Globus pallidus (tissue), 1 donor: ENCODE measurements at places on chromosomes 7 and 10.

DNA sequence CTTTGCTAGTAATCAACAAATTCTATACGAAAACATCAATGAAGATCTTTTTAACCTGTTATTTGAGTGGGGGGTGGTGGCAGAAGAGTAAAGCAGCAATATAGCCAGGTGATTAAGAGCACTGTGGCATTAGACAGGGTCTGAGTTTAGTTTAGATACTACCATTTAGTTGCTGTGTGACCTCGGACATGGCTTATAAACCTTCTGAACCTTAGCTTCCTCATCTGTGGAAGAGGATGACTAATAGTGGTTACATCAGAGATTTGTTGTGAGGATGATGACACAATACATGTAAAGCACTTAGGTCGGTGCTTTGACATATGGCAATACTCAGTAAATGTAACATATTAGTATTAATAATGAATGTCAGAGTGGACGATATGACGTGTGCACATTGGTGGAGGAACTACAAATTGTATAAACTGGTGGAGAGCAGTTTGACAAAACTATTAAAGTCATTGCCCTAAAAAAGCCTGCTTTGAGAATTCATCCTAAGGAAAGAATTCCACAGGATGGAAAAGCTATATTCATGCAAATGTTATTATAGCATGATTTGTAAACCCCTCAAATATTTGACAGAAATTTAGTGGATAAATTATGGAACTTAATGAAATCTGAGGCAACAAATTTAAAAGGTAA lies 24.3 kb downstream of the SPAG6 start:
- no peak for DNase-seq

DNA sequence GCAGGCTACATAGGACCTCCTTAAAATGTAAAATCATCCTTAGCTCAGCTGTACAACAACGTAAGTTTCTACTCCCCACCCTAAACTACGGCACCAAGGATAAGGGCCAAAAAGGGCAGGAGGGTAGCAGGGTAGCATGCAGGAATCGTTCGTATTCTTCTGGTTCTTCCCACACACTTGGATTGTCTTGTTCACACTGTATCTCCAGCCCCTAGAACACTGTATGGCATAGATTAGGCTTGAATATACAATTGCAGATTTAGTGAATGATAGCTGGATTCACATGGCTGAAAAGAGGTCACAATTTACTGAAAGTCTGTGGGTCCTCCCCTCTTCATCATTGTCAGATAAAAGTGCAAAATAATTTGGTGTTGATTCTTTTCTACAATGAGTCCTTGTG lies 28.2 kb upstream of the PRKAR2B start:
- no peak for DNase-seq

- DNase-seq: peak; percentile 46
Measured at GRCh38 chr7:108408296-108408991, 47.8 kb downstream of the NRCAM start.

DNA sequence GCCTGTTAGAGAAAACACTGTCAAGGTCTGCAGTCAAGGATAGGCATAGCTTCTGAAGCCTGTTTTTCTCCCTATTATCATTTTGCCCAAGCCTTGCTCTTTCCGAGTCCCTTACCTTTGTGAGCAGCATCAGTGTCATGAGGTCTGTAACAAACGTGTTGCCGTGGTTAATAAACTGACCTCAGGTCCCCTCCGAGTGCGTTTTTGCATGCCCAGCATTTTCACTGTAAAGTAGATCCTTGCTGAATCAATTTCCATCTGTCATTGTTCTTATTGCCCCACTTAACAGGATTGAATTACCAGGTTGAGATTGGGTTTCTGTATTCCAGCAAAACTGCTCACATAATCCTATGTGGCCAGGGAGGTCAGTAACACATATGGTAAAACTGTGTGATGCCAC lies 110.3 kb downstream of the ZNF248 start:
- no peak for DNase-seq

- DNase-seq: no peak
Measured at GRCh38 chr10:101227429-101228152, 1.7 kb downstream of the LBX1 start.

GRCh38 chr7:158663428-158663741 lies 41.2 kb downstream of the NCAPG2 start:
- DNase-seq: no peak

DNA sequence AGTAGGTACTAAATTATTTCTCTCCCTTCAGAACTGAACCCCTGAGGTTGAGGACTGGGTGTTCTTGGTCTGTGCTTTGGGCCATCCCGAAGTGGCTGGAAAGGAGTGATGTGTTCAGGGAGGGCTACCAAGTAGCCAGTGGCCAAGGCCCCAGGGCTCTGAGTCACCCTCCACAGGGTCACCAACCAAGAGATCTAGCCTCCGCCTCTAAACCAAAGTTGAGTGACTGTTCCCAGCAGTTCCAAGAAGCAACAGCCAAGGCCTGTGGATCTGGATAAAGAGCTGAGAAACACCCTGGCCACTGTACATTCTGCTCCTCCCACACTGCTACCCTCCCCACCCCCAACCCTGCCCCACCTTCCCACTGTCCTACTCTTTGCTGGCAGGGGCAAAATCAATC lies 35.5 kb upstream of the KCNMA1 start:
- DNase-seq: no peak

GRCh38 chr7:381211-382042 lies 91.5 kb downstream of the FOXL3 start:
- no peak for DNase-seq

- no peak for DNase-seq
Measured at GRCh38 chr7:4747746-4748145, 27.7 kb upstream of the AP5Z1 start.

DNA sequence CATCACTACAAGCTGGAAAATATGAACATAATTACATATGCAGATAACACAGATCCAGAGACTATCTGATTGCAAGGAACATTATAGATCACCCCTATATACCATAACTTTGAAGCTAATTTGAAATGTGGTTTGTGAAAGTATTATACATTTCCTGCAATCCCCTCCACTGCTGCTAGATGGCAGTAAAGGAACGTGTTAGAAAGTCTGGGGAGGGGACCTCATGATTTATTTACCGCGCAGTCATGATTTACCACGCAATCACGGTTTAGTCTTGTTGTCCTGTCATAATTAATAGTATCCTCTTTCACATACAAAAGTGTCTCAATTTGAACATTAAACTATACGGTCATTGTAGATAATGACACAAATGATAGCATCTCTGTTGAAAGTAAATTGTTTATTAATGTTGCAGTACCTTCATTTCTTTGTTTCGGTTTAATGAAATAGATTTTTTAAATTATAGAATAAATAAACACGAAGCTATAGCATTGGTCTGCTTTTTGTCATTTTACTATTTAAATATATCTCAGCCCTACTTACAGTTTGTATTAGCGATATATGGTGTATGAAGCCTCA lies 145.3 kb upstream of the PRSS1 start:
- DNase-seq: peak; percentile 29

GRCh38 chr7:33922820-33923219 lies 17.5 kb downstream of the BMPER start:
- no peak for DNase-seq

DNA sequence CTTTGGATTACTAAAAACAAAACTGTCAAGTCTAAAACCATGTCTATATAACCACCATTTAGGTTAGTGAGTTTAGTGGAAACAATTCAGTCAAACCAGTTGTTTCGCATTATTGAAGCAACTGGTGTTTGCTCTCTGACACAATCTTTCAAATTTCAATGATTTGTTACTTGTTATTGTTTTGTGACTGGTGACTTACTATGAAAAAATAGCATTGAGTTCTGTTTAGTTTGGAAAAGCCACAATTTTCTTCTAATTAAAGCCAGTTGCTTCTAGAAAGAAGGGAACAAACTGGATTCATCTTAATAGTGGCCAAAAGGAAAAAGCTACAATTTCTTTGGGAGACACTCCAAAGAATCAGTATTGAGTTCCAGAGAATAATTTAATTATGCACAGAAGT lies 30.4 kb downstream of the LAMB4 start:
- no peak for DNase-seq

- DNase-seq: no peak
Measured at GRCh38 chr7:25754751-25755150, 397.2 kb upstream of the NFE2L3 start.

DNA sequence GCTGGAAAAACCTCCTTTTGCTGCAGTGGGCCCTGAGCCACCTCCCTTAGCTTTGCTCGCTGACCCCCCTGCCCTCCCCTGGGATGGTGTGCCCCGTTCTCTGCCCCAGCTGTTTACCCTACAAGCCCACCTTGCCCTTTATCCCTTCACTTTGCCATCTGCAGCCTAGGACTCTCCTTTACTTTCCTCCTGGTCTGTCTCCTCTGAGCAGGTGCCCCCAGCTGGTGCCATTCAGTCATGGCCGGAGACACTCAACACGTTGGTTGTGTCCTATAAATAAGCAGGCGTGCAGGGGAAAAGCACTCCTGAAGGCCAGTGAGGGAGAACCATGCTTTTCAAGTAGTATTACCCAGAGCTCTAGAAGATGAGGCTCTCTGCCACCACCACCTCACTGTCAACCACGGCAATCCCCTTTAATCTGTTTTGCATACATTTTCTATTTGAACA lies 6.1 kb downstream of the RASSF4 start:
- no peak for DNase-seq

GRCh38 chr7:24786941-24787340 lies 29.7 kb upstream of the GSDME start:
- DNase-seq: peak; percentile 16

- DNase-seq: no peak
Measured at GRCh38 chr10:96656839-96657238, 63.5 kb downstream of the PIK3AP1 start.

DNA sequence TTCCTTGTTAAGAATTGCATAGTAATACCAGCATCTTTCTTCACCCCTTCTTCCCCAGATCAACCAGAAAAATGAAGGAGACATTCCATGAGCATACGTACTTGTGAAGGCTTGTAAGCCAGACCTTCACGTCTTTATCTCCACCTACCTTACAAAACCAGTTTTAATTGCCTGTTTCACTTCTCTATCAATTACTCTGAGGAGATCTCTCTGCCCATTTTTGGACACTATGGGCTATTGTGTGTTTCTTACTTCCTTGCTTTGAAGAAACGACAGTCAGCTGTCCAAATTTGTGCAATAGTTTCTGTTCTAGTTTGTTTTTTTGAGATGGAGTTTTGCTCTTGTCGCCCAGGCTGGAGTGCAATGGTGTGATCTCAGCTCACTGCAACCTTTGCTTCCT lies 349.7 kb upstream of the MBL2 start:
- DNase-seq: peak; percentile 35

- DNase-seq: no peak
Measured at GRCh38 chr10:91891125-91892001, 17.9 kb downstream of the FGFBP3 start.

DNA sequence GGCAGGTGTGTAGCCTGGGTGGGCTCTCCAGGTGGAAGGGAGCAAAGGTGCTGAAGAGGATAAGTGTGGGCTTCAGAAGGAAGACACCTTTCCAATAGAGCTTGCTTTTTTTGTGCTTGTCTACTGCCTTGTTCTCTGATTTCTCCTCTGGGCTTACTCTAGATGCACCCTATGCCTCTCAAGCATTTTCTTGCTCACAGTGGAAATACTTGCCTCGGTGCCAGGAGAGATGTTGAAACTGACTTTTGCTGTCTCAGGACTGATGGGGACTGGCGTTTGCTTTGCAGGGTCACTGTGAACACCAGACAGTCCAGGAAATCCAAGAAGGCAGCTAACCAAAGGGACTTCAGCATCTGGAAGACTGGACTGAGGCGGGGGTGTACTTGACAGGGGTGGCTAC lies 187.9 kb downstream of the SNX10 start:
- no peak for DNase-seq

DNA sequence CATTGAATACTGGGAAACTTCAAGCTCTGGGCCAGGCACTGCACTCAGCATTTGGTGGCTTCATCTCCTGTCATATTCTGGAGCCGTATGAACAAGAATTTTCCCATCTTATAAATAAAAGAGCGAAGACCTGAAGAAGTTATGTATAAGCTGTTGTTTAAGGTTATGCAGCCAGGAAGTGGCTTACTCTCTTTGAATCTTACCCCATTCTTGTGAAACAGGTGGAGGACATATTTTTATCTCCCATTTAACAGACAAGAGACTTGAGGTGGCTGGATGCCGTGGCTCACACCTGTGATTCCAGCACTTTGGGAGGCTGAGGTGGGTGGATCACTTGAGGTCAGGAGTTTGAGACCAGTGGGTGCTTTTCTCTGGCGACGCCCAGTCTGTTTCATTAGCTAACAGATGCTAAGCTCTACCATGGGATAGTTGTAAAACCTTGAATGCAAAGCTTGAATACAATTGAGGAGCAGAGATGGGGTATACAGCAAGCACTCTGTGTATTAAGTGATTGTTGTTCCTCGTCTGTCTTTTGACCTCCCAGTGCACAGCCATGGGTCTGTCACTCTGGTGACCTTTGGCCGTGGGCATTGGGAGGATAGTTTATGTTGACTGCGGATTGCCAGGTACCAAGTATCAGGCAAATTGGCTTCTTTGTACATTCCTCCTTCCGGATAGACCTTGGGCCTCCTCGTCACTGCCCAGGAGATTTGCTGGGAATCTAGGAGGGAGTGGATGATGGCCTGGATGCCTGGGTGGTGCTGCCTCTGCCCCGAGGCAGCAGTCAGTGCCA lies 85.8 kb downstream of the GRK5 start:
- DNase-seq: no peak

DNA sequence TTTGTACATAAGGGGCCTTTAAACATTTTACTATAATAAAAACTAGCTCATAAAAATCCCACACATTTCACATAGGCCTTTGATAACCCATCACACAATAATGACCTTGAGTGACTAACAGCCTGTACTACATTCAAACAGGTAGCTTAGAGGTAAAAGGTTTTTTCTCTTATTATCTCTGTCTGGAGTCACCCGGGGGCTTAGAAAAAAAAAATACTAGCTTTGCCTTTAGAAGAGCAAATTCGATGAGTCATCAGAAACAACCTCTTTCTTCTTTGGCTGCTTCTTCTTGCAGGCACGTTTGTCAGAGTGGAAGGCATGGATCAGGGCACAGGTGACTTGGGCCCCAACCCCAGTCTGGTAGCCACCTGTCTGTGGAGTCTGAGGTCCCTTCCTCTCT lies 43.4 kb upstream of the ADO start:
- no peak for DNase-seq

DNA sequence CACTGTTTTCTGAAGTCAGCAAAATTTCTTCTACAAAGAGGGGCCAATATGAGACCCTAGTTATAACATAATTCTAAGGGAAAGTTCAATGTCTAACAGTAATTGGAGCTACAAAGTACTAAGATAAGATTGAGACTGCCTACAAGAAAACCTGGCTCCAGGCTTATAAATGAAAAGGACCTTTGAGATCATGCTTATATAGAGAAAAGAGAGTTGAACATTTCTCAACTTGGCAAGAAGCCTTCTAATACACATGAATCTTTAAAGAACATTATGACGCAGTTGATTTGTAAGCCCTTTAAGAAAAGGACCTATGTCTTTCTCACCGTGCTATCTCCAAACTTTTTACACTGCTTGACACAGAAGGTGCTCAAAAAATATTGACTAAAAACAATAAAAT lies 87.9 kb downstream of the TPK1 start:
- DNase-seq: no peak

DNA sequence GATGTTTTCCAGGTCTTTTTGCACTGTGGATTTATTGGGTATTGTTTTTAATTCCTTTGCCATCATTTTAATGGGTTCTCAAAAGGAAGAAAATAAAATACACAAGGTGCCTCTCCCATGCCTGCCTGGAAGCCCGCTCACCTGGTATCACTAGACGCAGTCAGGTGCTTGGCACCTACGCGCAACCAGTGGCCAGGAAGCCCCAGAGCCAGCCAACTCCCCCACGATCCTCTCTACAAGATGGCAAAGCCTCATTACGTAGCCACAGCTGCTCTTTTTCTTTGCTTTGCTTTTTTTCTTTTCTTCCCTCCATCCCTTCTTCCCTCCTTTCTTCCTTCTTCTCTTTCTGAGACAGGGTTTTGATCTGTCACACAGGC lies 34.3 kb downstream of the BAIAP2L1 start:
- no peak for DNase-seq

- DNase-seq: no peak
Measured at GRCh38 chr7:105642264-105642663, 61.0 kb upstream of the EFCAB10 start.
